Right cardiac atrium (tissue), 5 donors: ENCODE measurements at places on chromosomes 6 and 20.

GRCh38 chr20:22404419-22405170, 179.8 kb downstream of the FOXA2 start:
- DNase-seq = no peak

DNA sequence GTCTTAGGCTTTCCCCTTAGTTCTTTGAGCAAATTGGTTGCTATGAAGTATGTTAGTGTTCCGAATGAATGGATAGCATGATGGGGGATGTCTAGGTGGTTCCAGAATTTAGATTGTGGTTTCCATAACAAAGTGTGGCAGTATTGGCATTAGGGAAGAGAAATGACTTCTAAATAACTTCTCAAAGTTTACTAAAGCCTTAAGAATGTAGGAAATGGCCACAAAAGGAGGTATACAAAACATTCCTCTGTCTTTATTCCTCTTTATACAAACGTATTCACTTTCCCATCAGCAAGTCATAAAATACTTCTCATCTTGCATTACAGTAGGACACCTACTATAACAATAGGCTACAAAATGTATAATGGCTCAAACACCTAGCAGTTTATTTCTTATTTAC, 279.6 kb downstream of the ESR1 start:
- no peak for DNase-seq

DNA sequence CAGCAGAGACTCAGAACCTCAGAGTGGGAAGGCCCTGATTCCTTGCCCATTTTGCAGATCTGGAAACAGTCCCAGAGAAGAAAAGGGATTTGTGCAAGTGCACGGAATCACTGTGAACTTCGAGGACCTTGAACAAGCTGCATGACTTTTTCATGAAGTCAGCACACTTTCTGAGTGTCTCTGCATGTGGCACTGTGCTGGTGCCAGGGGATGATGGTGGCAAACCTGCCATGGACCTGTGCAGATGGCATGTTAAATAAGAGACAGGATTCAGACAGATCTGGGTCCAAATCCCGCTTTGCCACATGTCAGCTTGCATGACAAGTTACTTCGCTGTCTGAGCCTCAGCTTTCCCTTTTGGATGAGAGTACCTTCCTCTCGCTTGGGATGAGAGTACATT, 26.8 kb downstream of the ZNF831 start:
- DNase-seq = no peak

DNA sequence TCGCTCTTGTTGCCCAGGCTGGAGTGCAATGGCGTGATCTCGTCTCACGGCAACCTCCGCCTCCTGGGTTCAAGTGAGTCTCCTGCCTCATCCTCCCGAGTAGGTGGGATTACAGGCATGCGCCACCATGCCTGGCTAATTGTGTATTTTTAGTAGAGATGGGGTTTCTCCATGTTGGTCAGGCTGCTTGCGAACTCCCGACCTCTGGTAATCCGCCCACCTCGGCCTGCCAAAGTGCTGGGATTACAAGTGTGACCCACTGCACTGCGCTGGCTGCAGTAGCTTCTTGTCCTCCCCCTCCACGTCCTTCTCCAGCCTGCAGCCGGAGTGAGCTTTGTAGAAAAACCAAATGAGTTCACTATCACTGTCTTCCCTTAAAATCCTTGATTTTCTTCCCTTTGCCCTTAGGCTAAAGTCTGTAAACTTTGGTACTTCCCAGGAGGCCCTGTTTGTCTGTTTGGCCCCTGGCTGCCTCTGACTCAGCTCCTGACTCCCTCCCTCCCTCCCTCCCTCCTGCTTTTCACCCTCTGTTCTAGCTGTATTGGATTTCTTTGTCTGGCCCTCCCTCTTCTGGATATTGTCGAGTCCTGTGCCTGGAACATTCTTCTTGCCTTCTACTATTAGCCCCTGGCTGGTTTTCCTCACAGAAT, 12.9 kb downstream of the PARD6B start:
- DNase-seq = peak; percentile 76

DNA sequence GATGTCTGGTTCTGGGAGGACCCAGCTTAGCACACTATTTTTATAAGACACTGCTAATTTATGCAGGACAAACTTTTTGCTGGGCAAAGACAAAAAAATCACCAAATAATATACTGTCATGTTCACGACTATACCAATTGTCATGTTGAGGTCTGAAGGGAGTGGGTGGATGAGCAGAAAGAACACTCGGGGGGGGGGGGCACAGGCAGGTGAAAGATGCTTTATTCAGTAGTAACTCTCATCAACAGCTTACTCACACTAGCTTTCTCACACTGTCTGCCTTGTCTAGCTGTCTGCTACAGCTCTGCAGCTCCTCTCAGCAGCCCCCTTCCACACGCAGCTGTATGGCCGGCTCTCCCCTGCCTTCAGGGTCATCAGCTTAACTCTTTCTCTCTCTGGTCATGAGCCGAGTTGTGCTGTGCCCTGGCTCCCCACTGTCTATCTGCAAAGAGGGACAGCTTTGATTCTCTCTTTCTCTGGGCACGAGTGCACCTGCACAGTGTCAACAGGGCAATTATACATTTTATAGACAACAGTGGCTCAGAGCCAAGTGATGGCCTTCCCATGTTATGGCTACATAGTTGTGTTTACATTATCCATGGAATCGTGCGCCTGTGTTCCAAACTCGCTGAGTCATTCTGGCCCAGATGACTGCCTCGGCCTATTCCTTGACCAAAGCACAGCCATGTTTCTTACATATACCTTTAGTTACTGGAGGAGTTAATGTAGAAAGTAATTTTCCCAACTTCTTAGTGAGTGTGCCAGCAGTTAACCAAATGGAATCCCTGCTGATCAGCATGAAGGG, 187.7 kb upstream of the PRSS16 start:
- no peak for DNase-seq

DNA sequence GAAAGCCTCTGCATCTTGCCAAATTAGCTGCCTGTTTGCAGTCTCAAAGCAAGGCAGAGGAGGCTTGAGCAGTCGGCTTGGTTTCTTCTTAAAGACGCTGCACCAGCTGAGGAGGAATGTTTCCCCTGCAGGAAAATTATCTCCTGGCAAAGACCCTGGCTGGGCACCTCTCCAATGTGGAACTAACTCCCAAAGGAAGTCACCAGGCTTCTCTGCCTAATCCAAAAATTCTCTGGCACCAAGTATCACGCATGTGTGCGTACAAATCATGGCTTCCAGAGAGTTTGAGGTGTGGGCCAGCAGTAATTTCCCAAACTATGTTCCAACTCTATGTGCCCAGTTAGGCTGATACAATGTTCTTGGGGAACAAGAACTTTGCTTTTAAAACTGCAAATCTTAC, 176.2 kb downstream of the KIF16B start:
- DNase-seq = peak; percentile 90

DNA sequence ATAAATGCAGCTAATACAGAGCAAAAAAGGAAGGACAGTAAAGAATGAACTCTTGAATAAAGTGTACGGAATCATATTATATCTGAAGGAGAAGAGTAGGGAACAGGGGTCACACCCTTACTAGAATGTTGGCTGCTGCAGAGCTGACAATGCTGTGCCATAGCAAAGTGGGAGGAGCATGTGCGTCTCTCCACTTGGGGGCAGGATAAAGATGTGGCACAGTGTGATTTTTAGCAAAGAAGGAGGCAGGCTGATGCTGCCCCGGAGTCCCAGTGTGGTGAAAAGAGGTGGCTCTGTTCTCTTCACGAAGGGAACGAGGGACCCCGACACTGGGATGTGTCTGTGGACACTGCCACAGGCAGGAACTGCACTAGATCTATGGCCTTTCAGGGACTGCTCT, 67.5 kb downstream of the INSM1 start:
- DNase-seq = no peak

GRCh38 chr6:44276667-44277640, 6.7 kb downstream of the TMEM151B start:
- no peak for DNase-seq

GRCh38 chr6:117482240-117483003, at the start of gene DCBLD1:
TSS of gene DCBLD1 (plus strand) at chr6:117482674. CDS start at chr6:117482782, 108 bp downstream.
- peak; percentile 84 for DNase-seq

DNA sequence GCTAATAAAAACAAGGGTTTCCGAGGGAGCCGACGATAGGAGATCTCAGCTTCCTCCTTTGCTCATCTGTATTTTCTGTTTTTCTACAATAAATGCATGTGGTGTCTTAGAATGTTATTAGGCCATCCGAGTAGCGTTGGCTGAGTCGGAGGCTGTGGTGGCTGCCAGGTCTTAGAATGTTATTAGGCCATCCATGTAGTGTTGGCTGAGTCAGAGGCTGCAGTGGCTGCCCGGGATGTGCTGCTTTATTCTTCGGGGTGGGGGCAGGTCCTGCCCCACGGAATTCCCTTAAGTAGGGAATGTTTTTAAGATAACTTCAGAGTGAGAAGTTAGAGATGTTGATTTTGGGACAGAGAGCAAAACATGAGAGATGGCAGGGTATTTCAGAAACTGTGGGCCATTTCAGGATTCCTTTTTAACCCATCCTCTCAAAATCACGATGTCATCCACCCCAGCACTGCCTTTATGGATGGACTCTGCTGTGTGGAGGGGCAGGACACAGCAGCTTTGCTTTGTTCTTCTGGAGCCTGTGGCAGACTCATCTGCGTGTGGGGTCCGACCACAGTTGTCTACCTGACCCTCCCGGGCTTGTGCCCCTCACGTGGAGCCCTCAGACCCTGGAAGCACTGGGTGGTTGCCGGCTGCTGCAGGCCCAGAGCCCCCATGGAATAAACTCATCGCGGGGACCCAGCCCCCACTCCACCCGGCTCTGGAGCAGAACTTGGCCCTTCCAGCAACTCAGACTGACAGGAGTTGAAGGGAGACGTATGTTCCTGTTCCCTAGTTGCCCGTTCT, 20.4 kb downstream of the OSBPL2 start:
- peak; percentile 80 for DNase-seq

- DNase-seq = peak; percentile 17
Observed at GRCh38 chr6:75206576-75207342, 906 bp upstream of the COL12A1 start.

GRCh38 chr6:67231092-67231491, 1404.0 kb upstream of the ADGRB3 start:
- DNase-seq = no peak

- no peak for DNase-seq
Observed at GRCh38 chr20:34065260-34065659, 46.8 kb downstream of the EIF2S2 start.

GRCh38 chr20:18166950-18167349, 29.3 kb downstream of the KAT14 start:
- DNase-seq = no peak

GRCh38 chr6:130843575-130844320, 16.5 kb downstream of the SMLR1 start:
- no peak for DNase-seq

DNA sequence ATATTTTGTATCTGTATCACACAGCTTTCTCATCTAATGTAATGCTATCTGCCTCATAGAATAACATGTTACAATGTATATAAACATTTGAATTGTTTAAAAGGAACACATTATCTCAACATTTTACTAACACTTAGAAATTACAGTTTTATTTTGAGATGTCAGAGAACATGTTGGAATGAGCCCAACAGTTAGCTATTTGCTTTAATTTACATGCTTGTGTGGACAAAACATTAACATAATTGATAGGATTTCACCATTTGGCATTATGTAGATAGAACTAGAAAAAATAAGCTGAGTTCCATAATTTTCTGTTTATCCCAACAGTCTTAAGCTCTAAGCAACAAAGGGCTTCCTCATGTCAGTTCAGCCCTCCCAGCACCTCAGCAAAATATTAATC, 330.9 kb downstream of the LMBRD1 start:
- no peak for DNase-seq

- DNase-seq = no peak
Observed at GRCh38 chr20:7361321-7361720, 578.9 kb downstream of the HAO1 start.

- no peak for DNase-seq
Observed at GRCh38 chr6:27205375-27206278, 41.9 kb upstream of the PRSS16 start.

DNA sequence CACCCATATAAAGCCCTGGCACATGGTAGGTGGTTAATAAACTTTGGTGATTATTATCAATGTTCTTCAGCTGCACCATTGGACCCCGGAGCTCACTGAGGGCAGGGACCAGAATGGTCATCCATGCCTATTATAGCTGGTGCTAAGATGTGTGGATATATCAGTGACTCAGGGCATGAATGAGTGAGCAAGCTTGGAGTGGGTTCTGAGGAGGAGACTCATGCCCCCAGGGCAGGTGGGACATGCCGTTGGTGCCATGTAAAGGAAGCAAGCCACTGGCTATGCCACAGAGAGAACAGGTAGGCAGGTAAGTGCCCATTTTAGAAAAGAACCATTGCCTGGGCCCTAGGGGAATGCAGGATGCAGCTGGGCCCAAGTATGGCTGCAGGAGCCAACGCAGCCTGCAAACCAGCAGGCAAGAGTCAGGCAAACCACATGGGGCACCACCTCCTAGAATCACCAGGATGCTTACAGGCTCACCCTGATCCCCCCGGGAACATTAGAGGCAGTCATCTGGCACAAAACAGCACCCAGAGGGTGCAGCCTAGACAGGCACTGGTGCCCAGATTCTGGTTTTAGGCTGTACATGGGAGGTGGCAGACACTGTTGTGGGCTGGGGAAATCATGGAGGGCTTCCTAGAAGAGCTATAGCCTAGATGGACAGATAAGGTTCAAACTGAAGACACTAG, 23.5 kb downstream of the PLAGL2 start:
- DNase-seq = no peak

DNA sequence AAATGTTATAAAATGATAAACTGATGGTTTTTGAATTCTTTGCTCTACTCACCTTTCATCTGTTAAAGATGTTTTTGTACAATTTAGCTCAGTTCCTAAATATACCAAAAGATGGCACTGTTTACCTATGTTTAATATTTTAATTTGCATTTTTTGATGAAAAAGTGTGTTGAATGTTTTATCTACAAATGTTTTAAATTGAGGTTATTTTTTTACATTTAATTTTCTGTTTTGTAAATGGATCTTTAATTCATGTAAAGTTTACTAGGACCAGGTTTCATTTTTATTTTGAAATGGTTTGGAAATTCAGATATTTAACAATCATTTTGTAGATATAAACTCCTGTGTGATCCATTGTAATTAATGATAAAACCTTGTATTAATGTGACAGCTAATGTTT, 30.0 kb downstream of the CDKAL1 start:
- DNase-seq = no peak

- peak; percentile 37 for DNase-seq
Observed at GRCh38 chr20:63009988-63010769, 3.4 kb upstream of the BHLHE23 start.

- DNase-seq = no peak
Observed at GRCh38 chr6:116858060-116858459, 19.0 kb upstream of the RFX6 start.

DNA sequence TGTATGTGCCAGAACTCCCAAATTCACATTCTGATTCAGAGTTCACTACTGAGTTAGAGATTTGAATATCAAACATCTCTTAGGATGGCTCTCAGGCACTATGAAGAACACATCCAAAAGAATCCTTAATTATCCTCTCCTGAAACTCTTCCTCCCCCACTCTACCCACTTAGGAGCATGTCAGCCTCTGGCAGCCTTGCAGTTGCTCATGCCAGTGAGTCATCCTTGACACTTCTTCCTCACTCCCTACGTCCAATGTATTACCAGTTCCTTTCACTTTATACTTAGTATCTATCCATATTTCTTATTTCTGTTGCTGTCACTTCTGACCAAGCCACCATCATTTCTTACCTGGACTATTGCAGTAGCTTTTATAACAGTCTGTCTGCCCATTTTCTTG, 192.0 kb upstream of the IMPG1 start:
- no peak for DNase-seq
